Keratinocyte (primary cell): ENCODE measurements at places on chromosomes 1 and 21. TPM values are rescaled to one million over a fixed set of nuclear protein-coding genes. Genes with fewer than 3 reads are reported as not detected.

DNA sequence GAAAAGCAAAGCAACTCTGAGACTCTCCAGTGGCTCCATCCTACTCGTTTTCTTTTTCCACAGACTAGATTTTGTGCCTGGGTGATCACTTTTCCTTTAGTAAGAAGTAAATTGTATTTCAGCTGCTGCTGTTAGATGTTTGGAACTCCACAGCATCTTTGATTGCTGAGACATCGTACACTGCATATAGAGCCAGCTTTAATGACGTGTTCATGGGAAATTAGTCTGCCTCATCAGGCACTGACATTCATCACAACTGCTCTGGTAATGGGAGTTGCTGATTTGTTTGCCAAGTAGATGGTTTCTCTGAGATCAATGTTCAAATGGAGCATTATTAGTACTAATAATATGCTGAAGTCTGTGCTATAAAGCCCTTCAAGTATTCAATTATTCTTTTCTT, 573.8 kb upstream of the NR5A2 start:
- no peak for DNase-seq

DNA sequence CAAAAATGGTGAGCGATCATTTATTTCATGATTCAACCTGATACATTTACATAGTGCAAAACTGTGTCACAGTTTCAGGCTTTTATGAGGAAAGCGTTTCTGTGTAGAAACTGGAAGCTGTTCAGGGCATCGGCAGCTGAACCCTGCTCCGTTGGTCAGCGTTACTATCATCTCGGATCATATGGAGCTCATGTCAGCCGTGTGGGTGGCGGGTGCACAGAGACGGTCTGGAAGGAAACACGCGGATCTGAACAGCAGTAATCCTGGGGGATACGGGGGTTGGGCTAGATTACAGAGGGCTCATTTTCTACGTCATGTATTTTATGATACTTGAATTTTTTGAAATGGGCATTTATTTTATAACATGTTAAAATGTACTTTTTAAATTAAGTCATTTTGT, 15.1 kb downstream of the C1orf174 start:
- DNase-seq: no peak

The CFHR2 gene
- polyA plus RNA-seq: not detected in 3 replicates

The DIO1 gene
- polyA plus RNA-seq: not detected in 3 replicates

- DNase-seq: no peak
Measured at GRCh38 chr1:98090351-98090750, 169.5 kb upstream of the DPYD start.

The DCST1 gene
- polyA plus RNA-seq: 0.05 TPM in 1 of 3 replicates, not detected in the others
